Activated CD8-positive, alpha-beta memory T cell treated with anti-CD3 and anti-CD28 coated beads, Interleukin-2, amount 50 U/mL, for 4 hours (primary cell): ENCODE measurements at places on chromosomes 2 and 18.

GRCh38 chr2:149953627-149954026 is 366.1 kb upstream of the MMADHC start:
- no peak for DNase-seq

DNA sequence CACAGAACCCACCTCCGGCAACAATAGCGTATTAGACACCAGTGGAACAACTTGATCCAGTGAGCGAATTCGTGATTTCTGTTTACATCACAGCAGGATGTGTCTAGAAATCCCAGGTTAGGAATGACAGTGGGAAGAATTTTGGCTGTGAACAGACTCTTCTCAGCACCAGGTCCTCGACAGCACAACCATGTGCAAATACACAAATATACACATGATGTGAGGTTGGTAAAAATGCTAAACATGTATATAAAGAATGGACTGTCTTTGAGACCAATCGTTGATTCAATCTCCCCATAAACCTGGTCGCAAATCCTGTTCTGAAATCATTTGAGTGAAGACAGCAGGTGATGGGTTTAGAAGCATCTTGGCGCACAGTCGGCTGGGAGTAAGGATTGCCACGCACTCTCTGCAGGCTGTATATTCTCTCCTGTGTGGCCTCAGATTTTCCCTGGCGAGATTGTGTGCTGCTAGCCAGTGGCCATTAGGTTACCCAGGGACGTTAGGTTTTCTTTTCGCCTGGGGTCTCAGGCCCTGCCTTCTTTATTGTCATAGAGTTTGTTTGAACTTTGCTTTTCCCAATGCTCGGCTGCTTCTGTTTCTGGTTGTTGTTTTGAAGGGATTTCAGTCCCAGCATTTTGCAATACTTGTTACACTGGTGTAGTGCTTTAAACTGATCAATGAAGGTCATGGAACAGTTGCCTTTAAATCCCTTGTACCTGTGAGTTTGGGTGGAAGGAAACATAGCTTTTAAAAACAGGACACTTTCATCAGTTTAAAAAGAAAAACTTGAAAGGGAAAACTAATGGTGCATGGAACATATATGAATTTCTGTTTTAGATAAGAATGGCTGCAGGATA is 147.3 kb downstream of the ALPK2 start:
- DNase-seq, result no peak

DNA sequence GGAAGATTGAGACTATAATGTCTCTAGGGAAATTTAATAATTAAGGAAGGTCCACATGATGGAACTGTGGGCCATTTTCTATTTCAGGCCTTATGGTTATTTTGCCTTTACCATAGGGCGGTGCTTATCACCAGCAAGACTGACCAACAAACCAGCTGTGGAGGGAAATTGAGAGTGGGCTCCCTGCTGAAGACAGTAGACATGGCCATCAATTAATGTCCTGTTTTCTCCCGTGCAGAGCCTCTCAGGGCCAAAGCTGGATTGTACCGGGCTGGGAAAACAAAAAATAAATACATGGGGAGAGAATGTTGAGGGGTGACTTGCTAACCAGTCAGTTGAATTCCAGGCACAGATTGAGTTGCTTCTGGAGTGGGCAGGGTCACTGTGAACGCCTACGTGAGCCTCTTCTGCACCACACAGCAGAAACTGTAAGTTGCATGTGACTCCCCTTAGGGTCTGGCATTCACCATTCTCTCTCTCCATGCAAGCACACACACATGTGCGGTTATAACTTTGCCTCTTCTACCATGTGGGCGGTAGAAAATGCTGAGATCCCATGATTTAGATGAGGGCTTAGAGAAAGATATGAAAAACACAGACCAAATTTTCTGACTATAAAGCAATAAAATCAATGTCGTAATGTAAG is 128.5 kb downstream of the COPS8 start:
- no peak for DNase-seq

DNA sequence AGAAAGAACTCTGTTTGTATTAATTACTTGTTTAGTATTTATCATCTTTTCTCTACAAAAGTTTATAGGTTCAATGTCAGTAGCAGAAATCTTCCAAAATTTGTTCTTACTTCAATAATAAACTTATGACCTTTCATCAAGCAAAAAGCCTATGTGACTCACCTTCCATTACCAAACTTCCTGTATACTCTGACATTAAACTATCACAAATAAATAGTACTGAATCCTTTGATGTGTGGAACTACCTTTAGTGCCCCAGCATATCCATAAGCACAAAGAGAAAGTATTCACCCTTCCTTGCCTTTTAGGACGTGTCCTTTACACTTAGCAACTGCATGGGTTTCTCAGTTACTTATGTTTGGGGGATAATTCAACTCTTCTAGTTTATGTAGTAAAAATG is 166.0 kb downstream of the EHBP1 start:
- DNase-seq, result no peak
